ENCODE measurements at places on chromosomes 2 and 18.

DNA sequence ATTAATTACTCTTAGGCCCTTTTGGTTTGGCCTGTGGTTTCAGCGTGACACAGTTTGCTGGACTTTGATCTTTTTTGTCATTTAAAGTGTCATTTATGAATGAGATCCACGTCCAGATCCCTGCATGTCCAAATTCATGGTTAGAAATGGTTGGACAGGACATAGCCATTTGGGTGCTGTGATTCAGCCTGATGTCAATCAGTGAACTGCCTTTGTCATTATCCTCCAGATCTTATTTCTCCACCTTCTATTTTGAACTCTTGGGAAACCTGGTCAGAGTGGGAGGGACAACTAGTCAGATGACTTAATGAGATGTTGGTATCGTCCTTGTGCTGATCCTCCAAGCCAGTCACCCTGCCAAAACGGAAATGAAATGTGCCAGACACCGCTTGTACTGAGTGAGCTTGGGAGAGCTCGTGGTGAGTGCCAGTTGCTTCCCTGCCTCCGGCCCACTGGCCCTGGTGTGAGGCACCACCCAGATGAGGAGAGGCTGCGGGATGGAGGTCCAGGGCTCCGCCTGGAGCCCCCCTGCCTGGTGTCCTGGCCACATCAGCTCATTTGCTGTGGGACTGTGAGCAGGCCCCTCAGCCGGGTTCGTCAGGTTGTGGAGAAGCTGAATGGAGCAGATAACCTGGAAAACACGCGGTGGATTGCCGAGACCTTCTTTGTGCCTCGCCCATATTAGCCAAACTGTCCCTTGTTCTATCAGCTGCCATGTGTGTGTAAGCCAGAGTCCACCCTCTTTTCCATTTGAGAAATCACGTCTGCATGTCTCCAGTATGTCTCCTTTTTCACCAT, 70.1 kb downstream of the DGKD start:
- no peak for ATAC-seq

- no peak for ATAC-seq
Measured at GRCh38 chr2:237235383-237236095, 149.8 kb downstream of the COPS8 start.

- ATAC-seq = no peak
Measured at GRCh38 chr18:48320639-48320945, 88.6 kb downstream of the ZBTB7C start.

GRCh38 chr2:21234001-21234400, 110.2 kb downstream of the TDRD15 start:
- no peak for ATAC-seq

DNA sequence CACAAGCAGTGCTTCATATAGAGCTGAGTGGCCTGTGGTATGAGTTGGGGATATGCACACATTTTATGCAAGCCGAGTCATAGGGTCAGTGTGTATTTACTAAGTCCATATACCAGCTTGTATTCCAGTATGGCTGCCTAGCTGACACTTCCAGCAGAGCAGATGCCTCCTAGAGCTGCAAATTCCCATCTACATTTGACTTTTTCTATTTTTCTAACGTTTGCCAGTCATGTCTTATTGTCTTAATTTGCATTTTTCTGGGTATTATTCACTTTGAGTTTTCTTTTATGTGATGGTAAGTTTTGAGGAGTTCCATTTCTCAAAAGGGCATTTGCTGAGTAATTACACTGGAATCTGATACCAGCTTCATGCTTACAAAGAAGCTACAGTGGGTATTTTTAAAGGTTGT, 334.5 kb upstream of the CDH2 start:
- no peak for ATAC-seq

All from motor neuron (in vitro differentiated cells).